ENCODE measurements at places on chromosomes 7 and 10.
A peak's percentile ranks its signal among the peaks of the same experiment; 100 is the strongest.

- no peak for DNase-seq
Observed at GRCh38 chr7:50921114-50921813, 138.6 kb upstream of the GRB10 start.

DNA sequence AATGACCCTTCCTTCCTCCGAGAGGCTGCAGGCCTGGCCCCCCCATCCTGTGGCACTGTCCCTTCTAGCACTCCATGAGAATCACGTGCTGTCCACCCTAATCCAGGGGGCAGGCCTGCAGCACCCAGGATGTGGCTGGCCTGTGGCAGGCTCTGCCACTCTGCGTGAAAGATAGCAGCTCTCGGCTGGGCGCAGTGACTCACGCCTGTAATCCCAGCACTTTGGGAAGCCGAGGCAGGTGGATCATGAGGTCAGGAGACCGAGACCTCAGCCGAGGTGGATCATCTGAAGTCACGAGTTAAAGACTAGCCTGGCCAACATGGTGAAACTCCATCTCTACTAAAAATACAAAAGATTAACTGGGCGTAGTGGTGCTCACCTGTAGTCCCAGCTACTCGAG, 18.9 kb upstream of the LFNG start:
- no peak for DNase-seq

DNA sequence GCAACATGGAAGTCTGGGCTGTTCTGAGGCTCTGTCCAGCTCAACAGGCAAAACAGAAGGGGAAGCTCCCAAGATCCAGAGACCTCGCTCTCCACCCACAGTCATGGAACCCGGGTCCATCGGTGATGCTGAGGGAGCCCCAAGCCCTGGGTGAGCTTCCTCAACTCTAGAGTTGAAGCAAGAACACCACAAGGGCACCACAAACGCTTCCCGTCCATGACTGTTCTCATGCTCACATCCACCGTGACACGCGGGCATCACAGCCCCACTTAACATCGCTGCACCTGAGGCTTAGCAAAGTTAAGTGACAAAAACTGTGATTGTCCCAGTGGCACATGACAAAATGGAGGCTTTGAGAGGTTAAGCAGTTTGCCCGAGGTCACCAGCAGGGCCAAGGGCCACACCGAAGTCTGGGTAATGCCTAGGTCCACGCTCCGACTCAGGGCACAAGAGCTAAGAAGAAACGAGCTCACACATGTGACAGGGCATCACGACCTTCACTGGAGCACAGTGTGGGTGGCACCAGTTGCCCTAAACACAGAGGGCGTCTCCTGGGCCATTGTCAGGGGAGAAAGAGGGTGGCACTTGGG, 110.6 kb downstream of the OAT start:
- no peak for DNase-seq

DNA sequence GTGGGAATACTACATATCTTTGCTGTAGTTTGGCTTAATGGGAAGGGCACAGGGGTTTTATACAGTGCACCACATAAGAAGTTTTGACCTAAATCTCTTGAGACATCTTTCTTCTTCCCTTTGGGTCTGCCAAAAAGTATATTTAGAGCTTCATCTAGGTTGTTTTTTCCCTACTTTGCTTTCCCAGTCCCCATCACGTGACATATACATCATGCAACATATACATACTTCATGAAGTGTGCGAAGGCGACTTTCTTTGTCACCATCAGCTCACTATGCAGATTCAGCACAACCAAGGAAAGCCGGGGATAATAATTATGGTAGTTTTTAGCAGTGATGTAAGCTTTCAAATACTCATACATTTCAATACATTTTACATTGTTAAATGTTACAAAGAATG, 177.1 kb upstream of the PPP1R3A start:
- DNase-seq = no peak

DNA sequence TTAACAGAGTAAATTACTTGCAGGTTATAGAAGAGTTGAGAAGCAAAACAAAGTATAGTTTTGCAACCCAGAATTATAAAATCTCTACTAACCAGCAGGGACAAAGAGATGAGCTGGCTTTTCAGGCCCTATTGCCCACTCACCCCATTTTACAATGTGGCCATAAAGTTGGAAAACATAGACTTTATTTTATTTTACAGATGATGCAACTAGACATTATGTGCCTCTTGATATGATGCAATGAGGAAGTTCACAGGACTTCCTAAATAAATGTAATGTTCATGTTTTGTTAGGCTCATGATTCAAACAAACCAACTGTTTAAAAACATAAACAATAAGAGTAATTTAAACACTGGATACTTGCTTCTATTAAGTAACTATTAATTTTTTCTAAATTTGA, 141.1 kb upstream of the WNT16 start:
- no peak for DNase-seq

- no peak for DNase-seq
Observed at GRCh38 chr10:90889636-90890035, 17.9 kb downstream of the RPP30 start.

GRCh38 chr7:127588697-127589482, 679 bp downstream of the ARF5 start:
- peak; percentile 69 for DNase-seq
